Progenitor cell of endocrine pancreas (in vitro differentiated cells): ENCODE measurements at places on chromosomes 7 and 10. TPM values are rescaled to one million over a fixed set of nuclear protein-coding genes. Genes with fewer than 3 reads are reported as not detected.

The SLC13A1 gene
- not detected in 2 replicates for total RNA-seq

The WIPF3 gene
- total RNA-seq, result 8.9 and 9.5 TPM in 2 replicates

The PUS7 gene
- 43.3 and 44.3 TPM in 2 replicates for total RNA-seq

The NUP205 gene
- 89.9 and 93.1 TPM in 2 replicates for total RNA-seq

The KCNH2 gene
- 6.9 and 9.4 TPM in 2 replicates for total RNA-seq

The LRRD1 gene
- total RNA-seq, result 0.31 and 0.34 TPM in 2 replicates

The SORCS3 gene
- 0.24 and 0.31 TPM in 2 replicates for total RNA-seq

The MDFIC gene
- total RNA-seq, result 5.4 and 6.7 TPM in 2 replicates

The FAM25A gene
- total RNA-seq, result not detected in 2 replicates

The DOCK1 gene
- total RNA-seq, result 77.8 and 81.2 TPM in 2 replicates

The BBS9 gene
- total RNA-seq, result 22.8 and 25.5 TPM in 2 replicates

The ZMIZ1 gene
- 81.6 and 85.2 TPM in 2 replicates for total RNA-seq

The NEURL1 gene
- 17.6 and 21.5 TPM in 2 replicates for total RNA-seq

- peaks cover 90% of the 10 kb centered on the region for H3K27me3 ChIP-seq
- H3K4me3 ChIP-seq, result no peak overlapping the region
- DNase-seq, result no peak
- no peak overlapping the region for H3K27ac ChIP-seq
- H3K36me3 ChIP-seq, result no peaks in the 10 kb centered on the region
Observed at GRCh38 chr10:129046962-129047361, 420.1 kb upstream of the MGMT start.

DNA sequence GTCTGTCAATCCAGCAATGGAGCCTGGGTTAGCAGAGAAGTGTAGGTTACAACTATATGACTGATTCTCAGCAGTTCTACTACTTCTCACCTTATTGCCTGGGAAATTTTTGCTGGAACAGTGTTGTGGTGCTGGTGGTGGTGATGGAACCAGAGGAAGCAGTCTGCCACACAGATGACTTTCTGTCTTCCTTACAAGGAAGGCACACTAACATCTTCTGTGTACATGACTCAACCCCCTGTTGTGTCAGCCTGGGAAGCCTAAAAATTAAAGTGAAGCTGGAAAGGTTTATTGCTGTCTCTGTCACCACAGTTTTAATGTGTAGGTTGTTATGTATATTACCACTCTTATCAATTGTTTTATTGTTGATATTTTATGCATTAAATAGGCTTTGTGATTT, 40.3 kb downstream of the ANKRD7 start:
- H3K36me3 ChIP-seq, result no peaks in the 10 kb centered on the region
- no peak overlapping the region for H3K27ac ChIP-seq
- DNase-seq, result no peak
- no peaks in the 10 kb centered on the region for H3K4me1 ChIP-seq

GRCh38 chr10:86798611-86799010, 42.2 kb downstream of the BMPR1A start:
- H3K36me3 ChIP-seq, result peaks cover 3% of the 10 kb centered on the region
- peak overlapping the region; percentile 15 for H3K27ac ChIP-seq
- no peaks in the 10 kb centered on the region for H3K27me3 ChIP-seq
- DNase-seq, result no peak
- peaks cover 17% of the 10 kb centered on the region for H3K4me1 ChIP-seq

GRCh38 chr7:34177476-34177875, 272.1 kb downstream of the BMPER start:
- DNase-seq, result no peak
- no peak overlapping the region for H3K27ac ChIP-seq
- peaks cover 4% of the 10 kb centered on the region for H3K36me3 ChIP-seq
- no peak overlapping the region for H3K4me3 ChIP-seq
- H3K27me3 ChIP-seq, result no peaks in the 10 kb centered on the region

DNA sequence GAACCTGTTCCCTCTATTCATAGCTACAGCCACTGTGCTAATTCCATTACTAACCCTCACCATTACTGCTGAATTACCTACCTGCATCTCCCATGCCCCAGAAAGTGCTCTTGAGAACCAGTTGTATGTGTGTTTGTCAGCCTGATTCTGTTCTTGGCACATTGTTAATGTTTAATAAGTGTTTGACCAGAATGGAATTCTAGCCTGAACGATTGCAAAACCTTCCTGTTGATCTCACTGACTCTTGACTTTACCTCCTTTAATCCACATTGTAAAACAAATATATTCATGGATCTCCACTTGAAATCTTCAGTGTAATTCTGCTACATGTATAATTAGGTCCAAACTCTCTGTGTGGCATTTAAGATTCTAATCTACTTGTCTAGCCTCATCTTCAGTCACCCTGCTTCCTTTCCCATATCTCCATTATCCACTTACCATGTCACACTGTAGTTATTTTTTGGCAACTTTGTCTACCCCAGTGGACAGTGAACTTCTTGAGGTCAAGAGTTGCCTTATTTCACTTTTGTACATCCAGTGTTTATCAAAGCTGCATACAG, 4.9 kb downstream of the ZNF277 start:
- H3K27me3 ChIP-seq, result no peaks in the 10 kb centered on the region
- H3K4me3 ChIP-seq, result no peak overlapping the region
- peaks cover 22% of the 10 kb centered on the region for H3K4me1 ChIP-seq
- H3K27ac ChIP-seq, result no peak overlapping the region
- no peaks in the 10 kb centered on the region for H3K36me3 ChIP-seq

- peaks cover 14% of the 10 kb centered on the region for H3K4me1 ChIP-seq
- H3K4me3 ChIP-seq, result no peak overlapping the region
- H3K27ac ChIP-seq, result no peak overlapping the region
- no peak for DNase-seq
- H3K36me3 ChIP-seq, result no peaks in the 10 kb centered on the region
- peaks cover 17% of the 10 kb centered on the region for H3K27me3 ChIP-seq
Observed at GRCh38 chr7:24763303-24763901, 6.1 kb upstream of the GSDME start.

DNA sequence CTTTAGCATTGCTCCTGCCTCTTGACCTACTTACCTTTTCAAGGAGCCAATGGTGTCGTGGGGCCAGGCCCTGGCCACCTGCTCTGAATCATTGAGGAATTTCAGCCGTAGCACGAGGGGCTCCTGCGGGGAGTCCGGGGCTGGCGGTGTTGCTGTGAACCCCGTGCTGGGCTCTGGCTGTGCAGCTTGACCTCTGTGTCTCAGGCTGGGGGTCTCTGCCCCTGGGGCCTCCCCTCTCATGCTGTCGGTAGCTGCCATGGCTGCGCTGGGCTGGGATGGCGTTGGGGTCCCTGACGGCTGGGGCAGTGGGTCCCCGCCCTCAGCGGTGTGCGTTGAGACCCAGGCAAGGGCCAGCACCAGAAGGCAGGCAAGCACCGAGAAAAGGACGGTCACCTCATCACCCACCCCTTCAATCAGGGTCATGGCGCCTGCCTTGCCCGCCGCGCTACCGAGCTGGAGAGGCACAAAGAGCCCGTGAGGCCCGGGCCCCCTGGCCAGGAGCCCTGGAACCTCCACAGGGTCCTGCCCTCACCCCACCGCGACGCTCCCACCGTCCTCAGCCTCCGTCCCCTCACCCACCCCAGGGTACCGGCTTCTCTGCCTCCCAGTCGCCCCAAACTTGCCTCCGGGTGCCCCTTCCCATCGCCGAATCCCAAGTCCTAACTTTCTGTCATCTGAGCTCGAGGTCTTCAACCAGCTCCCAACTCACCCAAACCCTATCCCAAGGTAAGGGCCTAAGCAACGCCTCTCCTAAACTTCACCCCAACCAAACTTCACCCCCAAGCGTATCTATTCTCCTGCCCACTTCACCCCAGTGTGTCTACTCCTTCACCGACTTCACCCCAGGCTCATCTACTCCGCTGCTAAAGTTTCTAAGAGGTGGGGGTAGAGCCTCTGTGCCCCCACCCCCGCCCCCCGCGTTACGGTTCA, 887 bp downstream of the TMUB1 start:
- H3K36me3 ChIP-seq, result no peaks in the 10 kb centered on the region
- peak overlapping the region; percentile 85 for H3K4me3 ChIP-seq
- peaks cover 21% of the 10 kb centered on the region for H3K4me1 ChIP-seq
- H3K27me3 ChIP-seq, result no peaks in the 10 kb centered on the region
- H3K27ac ChIP-seq, result peak overlapping the region; percentile 60

DNA sequence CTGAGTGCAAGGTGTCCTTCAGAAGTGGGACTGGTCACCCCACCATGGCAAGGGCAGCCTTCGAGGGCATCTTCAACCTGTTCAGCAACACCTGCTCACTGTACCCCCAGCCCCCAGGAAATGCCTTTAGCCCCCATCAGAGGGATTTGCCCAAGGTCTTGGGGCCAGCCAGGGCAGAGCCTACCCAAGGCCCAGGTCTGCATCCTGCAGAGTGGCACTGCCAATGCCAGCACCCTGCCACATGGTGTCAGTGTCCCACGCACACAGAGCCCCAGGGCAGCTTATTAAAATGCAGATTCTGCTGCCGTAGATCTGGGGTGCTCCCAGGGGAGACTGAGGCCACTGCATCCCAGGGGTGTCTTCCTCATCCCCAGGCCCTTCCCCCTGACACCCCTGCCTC, 106.2 kb upstream of the KCTD7 start:
- no peaks in the 10 kb centered on the region for H3K4me1 ChIP-seq
- no peak overlapping the region for H3K4me3 ChIP-seq
- no peak overlapping the region for H3K27ac ChIP-seq
- peaks cover 1% of the 10 kb centered on the region for H3K36me3 ChIP-seq
- H3K27me3 ChIP-seq, result peaks cover 7% of the 10 kb centered on the region
- DNase-seq, result no peak

- H3K4me1 ChIP-seq, result peaks cover 9% of the 10 kb centered on the region
- H3K4me3 ChIP-seq, result no peak overlapping the region
- peaks cover 2% of the 10 kb centered on the region for H3K36me3 ChIP-seq
Observed at GRCh38 chr7:36227223-36227622, 74.2 kb downstream of the EEPD1 start.

- no peaks in the 10 kb centered on the region for H3K27me3 ChIP-seq
- H3K27ac ChIP-seq, result no peak overlapping the region
- DNase-seq, result no peak
- no peak overlapping the region for H3K4me3 ChIP-seq
- peaks cover 6% of the 10 kb centered on the region for H3K36me3 ChIP-seq
Observed at GRCh38 chr10:77965294-77965693, 38.7 kb upstream of the DLG5 start.

DNA sequence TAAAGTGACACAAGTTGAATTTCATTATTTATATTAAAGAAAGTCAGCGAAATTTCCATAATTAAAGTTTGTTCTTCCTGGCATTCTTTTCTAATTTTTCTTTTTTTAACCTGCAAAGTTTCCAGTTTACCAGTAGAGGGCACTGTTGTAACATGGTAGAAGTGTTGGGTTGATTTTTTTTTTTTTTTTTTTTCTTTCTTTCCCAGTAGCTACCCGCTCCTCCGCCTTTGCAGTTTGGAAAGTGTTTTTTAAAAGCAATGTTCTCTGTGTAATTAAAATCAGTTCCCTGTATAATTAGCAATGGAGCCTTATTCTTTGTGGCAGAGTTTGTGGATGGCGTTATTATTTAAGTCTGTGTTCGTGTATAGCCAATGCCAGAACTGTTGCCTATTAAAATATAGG, 53.7 kb downstream of the TAF3 start:
- peak overlapping the region; percentile 54 for H3K4me3 ChIP-seq
- no peaks in the 10 kb centered on the region for H3K36me3 ChIP-seq
- H3K4me1 ChIP-seq, result peaks cover 15% of the 10 kb centered on the region
- H3K27ac ChIP-seq, result no peak overlapping the region
- H3K27me3 ChIP-seq, result peaks cover 42% of the 10 kb centered on the region
- no peak for DNase-seq

DNA sequence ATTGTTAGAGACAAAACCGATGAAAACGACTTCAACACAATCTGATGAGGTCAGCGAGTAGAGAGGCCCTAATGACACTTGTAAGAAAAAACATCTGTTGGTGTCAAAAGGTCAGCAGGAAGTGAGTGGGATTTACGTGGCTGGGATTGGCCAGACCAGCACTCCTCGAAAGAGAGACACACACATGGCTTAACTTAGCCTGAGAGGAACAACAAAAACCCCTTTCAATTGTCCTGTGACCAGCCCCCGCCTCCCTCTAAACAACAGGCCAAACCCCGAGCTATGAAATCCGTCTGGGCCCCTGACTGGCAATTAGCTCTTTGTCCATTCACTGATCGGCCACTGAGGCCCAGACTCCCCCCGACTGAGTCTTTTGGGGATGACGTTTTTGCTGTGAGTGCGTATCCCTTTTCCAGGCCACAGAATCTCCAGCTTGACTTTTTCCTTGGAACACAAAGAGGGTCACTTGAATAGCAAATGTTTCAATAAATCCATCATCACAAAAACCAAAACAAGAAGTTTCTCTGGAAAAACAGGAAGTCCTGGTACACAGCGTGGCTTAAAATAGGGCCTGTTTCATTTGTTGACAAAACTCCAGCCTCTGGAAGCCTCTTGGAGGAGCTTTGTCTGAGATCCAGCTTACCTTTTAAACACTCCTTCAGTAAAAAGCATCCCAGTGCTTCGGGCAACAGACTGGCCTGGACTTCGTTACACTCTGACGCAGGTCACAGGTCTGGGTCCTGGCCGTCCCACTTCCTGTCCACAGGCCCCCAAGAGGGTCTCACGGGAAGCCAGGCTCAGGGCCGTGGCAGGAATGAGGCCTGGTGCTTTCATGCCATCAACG, 103.0 kb downstream of the CTBP2 start:
- DNase-seq, result no peak
- peaks cover 25% of the 10 kb centered on the region for H3K36me3 ChIP-seq

DNA sequence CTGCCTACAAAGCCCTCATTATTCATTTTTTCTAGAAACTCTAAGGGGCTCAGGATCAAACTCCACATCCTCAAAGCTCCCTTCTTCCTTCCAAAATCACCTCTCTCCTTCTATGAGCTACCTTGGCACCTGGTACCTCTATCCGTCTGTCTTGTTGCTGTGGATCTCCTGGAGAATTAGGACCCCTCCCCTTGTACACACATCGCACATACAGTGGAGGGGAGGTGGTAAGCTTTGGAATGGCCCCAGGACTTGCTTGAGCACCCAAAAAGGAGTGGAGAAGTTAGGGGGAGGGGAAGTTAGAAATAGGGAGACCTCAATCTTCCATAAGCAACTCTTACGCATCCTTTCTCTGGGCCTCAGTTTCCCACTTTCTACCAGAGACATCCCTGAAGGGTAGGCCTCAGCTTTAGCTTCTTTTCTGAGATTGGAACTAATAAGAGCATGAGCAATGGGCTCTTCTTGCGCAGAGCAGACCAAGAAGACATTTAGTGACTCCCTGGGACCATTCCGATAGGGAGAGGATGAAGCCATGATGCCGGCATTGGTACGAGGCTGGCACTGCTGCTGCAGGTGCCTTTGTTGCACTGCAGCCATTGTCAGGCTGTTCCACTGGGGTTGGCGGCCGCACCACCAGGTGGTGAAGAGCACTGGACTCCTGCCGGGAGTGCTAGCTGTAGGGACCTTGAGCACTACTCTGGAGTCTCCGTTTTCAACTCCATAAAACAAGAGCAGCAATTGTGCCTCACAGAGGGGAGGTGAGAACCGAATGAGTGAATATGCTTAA, 4.5 kb downstream of the CYP26C1 start:
- DNase-seq, result no peak
- H3K4me1 ChIP-seq, result peaks cover 7% of the 10 kb centered on the region
- H3K27me3 ChIP-seq, result peaks cover 80% of the 10 kb centered on the region
- peaks cover 14% of the 10 kb centered on the region for H3K36me3 ChIP-seq
- no peak overlapping the region for H3K27ac ChIP-seq
